ENCODE measurements at places on chromosomes 3 and 15.

DNA sequence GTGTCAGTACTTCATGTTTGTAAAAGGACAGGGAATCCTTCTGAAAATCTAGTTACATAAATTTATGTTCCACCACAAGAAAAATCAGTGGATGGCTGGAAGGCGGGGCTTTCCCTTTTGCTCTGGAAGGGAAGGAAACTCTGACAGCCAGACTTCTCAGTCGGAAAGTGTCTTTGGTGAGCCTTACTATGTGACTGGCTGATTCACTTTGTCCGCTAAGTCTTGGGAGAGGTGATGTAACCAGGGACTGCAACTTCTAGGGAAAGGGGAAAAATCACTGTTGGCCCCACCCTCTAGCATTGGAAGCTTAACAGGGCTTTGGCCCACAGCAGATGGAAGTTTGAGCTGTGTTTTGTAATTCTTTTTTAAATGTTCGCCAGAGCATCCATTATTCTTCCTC is 281.4 kb upstream of the CTDSPL start:
- no peak for DNase-seq

DNA sequence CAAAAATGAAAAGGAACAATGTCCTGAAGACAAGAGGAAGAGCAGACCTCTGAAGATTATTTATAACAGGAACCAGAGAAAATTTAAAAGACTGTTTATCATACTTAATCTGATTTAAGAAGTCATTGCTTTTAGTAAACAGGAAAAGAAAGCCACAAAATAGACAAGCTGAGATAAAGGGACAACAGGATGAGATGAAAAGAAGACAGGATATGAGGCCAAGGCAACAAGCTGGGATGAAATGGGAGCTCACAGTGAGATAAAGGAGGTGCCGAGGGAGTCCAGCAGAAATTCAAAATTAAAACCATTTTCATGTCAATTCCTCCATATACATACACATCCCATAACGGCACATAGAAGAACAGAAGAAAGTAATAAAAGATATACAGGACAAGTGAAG is 277.0 kb downstream of the RBMS3 start:
- no peak for DNase-seq

DNA sequence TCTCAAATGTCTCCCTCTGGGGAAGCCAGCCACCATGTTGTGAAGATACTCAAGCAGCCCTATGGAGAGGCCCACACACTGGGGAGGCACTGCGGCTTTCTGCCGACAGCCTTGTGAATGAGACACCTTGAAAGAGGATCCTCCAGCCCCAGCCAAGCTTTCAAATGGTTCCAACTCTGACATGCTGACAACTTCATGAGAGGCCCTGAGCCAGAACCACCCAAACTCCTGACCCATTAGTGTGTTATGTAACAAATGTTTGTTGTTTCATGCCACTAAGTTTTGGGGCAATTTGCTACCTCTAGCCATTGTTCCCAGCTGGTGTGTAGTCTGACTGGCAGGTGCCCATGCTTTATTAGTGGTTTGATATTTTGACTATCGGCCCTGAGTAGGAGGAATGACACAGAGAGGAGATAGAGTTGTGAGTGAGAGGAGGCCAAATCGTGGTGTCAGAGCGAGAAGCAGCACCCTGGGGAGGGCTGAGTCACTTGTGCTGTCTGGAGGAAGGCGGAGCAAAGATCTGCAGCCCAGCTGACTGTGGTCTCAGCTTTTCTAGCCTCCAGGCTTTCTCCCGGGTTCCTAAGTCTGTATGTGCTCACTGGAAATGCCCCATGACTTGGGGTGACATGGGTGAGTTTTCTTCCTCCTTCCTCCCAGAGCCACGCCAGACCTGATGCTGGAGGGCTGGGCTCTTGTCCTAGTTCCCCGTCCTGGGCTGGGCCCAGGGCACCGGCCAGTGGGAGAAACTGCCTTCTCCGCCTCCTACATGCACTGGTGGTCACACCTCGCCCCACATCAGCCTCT is 56.7 kb upstream of the BLM start:
- no peak for DNase-seq

- no peak for DNase-seq
Observed at GRCh38 chr3:16460273-16460672, 53.2 kb downstream of the RFTN1 start.

DNA sequence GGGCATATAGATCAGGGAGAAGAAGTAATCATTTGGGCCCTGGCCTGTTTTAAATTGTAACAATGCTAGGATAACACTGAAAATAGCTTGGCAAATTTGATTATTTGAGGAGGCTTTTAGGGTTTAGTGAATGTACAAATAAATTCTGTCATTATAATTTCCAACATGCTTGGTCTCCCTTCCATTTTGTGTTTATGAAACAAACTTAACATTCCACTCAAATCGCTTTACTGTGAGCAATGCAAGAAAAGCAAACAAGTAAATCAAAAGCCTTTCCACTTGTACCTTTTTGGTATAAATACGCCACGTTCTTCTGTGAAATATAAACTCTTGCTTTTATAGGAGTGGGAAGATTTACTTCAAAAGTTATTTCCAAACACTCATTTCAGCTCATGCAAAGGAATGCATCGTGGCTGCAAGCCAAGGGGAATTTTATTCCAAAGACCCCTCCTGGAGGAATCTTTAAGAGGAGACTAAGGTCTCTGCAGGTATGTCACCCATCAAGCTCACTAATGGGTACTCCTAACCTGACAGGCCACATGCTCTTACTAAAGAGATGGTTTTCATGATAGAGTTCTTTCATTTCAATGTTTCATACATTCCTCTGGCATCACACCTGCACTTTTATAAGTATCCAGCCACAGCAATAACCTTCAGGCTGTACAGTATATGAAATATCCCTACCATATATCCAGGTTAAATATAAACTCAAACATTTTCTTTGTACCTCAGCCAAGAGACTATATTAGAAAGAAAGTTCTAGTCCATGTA is 115.2 kb downstream of the P3H2 start:
- no peak for DNase-seq

DNA sequence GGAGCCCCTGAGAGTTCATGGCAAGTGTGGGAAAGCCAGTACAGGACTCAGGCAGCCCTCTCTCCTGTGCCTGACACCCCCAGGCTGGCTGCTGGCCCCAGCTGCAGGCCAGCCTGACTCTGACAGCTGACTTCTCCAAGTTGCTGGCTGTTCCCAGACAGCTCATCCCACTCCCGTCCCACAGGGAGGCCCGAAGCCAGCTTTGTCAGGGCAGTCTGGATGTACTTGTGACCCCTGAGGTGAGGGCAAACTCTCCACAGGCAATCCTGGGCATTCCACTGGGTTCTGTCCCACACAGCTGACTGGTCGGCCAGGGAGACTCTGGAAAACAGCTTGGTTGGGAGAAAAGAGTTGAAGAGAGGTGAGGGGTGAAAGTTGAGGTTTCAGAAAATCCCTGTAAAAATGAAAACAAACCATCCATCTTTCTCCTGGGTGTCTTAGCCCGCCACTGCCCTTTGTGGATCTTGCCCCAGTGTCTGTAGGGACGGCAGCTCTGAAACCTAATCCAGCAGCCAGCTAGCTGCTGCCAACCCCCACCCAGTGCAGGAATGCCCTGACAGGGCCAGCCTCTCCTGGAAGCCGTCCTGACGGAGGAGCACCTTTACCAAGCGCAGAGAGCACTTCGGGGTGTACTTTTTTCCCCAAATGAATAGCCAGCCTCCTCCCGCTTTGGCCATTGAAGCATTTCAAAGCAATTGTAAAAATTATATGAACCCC is 87.9 kb downstream of the DNAJB8 start:
- no peak for DNase-seq

GRCh38 chr15:35519541-35520149 is 26.3 kb downstream of the DPH6 start:
- DNase-seq, result peak; percentile 13

GRCh38 chr3:46860017-46860809 is 3.0 kb downstream of the MYL3 start:
- no peak for DNase-seq

DNA sequence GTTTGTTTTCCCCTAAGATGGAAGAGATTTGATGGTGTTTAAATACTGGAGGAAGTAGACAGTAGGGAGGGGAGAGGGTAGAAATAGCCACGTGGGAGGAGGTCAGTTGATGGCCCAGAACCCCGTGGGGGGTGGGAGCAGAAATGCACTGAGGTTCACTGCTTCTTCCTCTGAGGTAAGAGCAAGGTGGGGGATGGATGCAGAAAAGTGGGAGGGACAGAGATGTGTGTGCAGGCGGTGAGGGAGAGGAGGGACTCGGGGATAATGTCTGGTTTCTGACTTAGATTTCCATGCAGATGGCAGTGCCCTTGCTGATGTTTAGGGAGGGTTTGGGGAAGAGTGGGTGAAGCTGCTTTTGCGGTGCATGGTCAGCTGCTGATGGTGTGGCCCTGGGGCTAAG is 102.9 kb downstream of the ARNT2 start:
- DNase-seq, result no peak

DNA sequence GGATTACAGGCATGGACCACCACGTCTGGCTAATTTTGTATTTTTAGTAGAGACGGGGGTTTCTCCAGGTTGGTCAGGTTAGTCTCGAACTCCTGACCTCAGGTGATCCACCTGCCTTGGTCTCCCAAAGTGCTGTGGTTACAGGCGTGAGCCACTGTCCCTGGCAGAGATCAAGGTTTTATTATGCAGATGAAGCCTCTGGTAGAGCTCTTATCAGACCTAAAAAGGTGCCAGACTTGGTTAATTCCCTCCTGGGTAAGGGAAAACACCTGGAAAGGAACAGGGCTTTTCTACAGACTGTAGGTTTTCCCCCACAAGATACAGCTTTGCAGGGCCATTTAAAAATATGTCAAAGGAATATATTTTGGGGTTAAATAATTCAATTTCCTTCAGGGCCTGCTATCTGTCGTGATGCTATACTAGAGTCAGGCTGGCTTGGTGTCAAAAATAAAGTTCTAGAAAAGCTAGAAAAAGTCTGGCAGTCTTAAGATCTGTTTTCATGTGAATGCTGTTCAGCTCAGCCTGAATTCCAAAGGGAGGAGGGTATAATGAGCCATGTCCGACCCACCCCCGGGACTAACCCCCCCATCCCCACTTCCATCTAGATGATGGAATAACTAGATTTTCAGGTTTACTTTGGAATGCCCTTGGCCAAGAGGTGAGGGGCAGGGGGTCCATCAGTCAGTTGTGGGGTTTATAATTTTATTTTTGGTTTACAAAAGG is 1.9 kb upstream of the BLOC1S6 start:
- DNase-seq, result no peak

DNA sequence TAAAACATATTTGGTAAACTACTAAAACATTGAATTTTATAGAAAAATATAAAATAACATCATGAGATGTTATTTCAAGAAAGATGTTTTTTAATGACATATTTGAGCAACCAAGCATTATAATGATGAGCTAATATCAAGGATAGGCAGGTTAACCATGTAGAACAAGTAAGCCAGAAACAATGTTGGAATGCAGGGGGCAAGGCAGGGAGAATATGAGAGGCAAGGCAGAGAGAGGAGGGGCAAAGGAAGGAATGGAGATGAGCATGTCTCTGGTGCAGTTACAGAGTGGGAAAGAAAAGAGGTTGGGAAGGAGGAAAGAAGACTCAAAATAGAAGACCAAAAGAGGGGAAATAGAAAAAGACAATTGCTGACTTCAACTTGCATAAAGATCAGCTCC is 390.4 kb downstream of the MCTP2 start:
- no peak for DNase-seq

DNA sequence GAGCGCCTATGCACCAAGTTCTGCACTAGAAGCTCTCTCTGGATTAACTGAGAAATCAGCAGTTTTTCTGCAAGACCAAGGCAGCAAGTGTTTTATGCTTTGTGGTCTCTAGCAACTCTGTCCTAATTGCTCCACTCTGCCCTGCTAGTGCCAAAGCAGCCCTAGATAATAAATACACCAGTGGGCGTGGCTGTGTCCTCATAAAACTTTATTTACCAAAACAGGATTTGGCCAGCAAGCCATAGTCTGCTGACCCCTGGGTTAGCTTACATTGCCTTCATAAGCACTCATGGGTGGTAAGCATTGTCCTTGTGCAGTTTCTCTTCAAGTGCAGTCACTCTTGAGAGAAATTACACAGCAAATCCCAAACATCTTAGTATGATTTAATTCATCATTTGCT is 30.7 kb upstream of the SLC24A5 start:
- DNase-seq, result no peak

GRCh38 chr3:153277029-153277428 is 115.0 kb downstream of the RAP2B start:
- no peak for DNase-seq

DNA sequence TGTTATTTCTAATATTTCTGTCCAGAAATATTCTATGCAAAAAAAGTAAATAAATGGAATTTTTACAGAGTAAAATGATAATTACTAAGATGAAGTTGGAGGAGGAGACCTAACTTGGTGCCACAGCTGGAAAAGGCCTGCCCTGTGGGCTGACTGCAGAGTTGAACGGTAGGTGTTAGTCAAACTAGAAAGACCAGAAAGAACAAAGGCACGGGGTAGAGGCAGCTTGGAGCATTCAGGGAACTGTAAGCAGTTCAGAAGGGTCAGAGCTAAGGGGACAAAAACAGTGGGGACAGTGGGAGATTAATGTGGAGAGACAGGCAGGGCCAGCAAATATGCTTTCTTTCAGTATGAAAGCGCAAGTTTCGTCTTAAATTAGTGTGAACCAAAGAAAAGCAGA is 39.3 kb upstream of the PTPRG start:
- DNase-seq, result no peak

GRCh38 chr3:189169728-189170127 is 2.0 kb upstream of the TPRG1 start:
- no peak for DNase-seq

DNA sequence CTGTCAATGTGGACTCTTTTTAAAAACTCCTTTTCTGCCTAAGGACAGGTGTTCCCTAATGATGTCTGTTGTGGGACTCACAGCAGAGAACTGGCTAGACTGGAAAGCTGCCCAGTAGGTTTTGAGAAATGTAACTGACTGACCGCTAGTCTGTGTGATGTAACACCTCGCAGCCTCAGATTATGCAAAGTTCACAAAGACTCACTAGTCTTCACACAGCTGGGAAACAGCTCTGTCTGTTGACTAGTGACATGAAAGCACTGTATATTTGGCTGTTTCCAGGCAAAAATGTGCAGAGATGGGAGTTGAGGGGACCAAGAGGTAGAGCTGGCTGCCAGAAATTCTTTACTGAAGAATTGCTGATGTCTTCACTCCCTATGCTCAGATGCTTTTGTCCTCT is 10.3 kb downstream of the PDZRN3 start:
- DNase-seq, result no peak

GRCh38 chr15:57887825-57888224 is 177.7 kb downstream of the ALDH1A2 start:
- DNase-seq, result no peak

GRCh38 chr3:166481340-166481739 is 644.1 kb upstream of the BCHE start:
- DNase-seq, result no peak

DNA sequence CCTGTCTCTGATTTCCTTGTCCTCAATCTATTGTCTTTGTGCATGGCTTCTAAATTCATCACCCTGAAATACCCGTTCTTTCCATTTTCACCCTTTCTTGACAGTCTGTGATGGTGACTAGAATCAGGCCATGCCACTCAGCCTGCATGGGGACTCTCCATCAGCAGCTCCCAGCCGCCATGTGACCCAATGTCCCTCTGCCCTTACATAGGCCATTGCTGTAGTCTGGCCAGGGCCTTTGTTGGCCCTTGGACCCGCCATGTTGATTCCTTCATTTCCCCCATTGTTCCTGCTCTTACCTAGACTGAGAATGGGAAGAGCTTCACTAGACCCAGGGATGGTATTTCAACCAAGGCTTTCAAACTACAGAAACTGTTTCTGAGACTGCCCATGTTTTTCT is 45.8 kb downstream of the SPSB4 start:
- DNase-seq, result no peak

GRCh38 chr3:11736136-11736833 is 92.6 kb upstream of the VGLL4 start:
- no peak for DNase-seq

GRCh38 chr15:77871852-77872371 is 205.6 kb downstream of the TBC1D2B start:
- no peak for DNase-seq

- no peak for DNase-seq
Observed at GRCh38 chr3:102193255-102193654, 241.6 kb upstream of the ZPLD1 start.
